ENCODE measurements at places on chromosomes 4 and X. TPM values are rescaled to one million over a fixed set of nuclear protein-coding genes. Genes with fewer than 3 reads are reported as not detected.
A peak's percentile ranks its signal among the peaks of the same experiment; 100 is the strongest.

DNA sequence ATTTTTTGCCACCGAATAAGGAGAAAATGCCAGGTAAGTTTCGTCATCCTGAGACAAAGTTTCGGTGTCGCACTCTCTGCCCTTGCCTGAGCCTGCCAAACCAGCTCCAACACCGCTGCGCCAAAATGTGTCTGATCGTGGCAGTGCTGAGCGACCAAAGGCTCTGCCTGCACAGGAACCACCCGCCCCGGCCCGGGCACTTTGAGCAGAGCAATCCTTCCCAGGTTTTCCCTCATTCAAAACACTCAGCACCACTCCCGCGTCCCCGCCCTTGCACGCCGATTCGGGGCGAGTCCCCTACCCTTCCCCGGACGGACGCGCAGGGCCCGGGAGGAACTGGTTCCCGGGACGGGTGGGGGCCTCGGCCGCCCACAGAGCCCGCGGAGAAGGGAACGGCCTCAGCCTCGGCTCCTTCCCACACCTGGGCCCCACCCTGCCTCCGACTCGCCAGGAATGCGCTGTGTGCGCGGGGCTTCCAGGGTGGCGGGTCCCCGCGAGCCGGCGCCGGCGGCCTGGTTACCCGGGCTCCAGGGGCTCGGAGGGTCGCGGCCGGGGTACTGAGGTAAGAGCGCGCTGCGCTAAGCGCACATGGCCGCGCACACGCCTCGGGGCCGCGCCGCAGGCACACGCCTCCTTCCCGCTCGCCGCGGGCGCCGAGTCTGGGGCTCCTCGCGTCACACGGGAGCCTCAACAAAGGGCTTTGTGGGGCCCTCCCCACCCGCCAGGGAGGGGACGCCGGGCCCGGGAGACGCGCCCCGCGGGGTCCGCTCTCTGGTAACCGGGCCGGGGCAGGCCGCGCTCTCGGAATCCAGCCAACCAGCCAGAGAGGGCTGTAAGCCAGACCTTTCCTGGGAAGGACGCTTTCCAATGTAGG, at the start of gene C4orf36:
TSS of gene C4orf36 (minus strand) at position 661 of the 874 bp plus-strand sequence. CDS start 902 bp downstream, outside the sequence.
- H3K27me3 ChIP-seq, result no peaks in the 10 kb centered on the region
- H3K4me3 ChIP-seq, result peak within 1 kb of the TSS; percentile 82
- H3K4me1 ChIP-seq, result peaks cover 13% of the 10 kb centered on the region
- DNase-seq, result peak; percentile 67
- no peaks in the 10 kb centered on the region for H3K36me3 ChIP-seq

GPRASP3 gene
- 3.4 TPM for total RNA-seq

GRCh38 chr4:7722766-7723387, 216.8 kb downstream of the AFAP1 start:
- no peak for DNase-seq
- H3K4me3 ChIP-seq, result no peak overlapping the region
- H3K36me3 ChIP-seq, result no peaks in the 10 kb centered on the region
- H3K4me1 ChIP-seq, result no peaks in the 10 kb centered on the region

DNA sequence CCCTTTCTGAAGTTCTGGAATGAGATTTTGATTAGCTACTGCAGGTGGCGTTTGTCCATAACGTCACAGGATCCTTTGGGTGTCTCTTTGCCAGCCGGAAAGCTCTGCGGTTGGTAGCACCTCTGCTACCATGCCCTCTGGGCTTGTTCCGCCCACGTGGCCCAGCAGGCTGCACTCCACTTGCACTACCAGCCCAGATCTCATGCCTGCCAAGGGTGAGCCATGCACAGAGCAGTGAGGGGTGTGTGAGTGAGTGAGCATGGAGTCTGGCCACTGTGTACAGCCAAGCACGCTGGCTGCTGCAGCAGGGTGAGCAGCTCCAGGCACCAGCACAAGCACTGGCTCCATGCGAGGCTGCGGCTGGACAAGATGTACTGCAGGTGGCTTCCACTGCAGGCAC, 6.6 kb upstream of the HNRNPD start:
- H3K36me3 ChIP-seq, result no peaks in the 10 kb centered on the region
- no peak overlapping the region for H3K4me3 ChIP-seq
- DNase-seq, result no peak
- H3K27ac ChIP-seq, result peak overlapping the region; percentile 63

GRCh38 chr4:53646795-53647194, 55.5 kb upstream of the LNX1 start:
- H3K27ac ChIP-seq, result no peak overlapping the region
- H3K4me3 ChIP-seq, result no peak overlapping the region
- H3K27me3 ChIP-seq, result no peaks in the 10 kb centered on the region

GPAT3 gene
- 32.5 TPM for total RNA-seq

DNA sequence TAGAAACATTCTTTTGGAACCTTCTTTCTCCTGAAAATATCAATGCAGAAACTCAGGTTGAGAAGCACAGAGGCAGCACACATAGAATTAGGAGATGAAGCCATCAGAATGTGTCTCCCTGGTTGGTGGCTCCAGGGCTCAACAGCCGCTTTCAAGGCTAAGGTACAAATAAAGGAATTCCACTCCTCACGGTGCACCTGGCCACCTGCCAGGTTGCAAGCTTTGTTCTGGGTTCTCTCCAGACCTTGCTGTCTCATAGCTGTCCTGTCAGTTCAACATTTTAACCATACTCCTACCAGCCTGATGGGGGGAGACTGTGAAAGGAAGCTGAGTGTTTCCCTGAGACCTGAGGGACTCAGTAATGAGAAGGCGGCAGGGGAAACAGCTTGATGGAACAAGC, 96.3 kb upstream of the HPF1 start:
- no peak overlapping the region for H3K4me3 ChIP-seq
- no peak overlapping the region for H3K27ac ChIP-seq
- no peaks in the 10 kb centered on the region for H3K36me3 ChIP-seq
- H3K27me3 ChIP-seq, result no peaks in the 10 kb centered on the region

DNA sequence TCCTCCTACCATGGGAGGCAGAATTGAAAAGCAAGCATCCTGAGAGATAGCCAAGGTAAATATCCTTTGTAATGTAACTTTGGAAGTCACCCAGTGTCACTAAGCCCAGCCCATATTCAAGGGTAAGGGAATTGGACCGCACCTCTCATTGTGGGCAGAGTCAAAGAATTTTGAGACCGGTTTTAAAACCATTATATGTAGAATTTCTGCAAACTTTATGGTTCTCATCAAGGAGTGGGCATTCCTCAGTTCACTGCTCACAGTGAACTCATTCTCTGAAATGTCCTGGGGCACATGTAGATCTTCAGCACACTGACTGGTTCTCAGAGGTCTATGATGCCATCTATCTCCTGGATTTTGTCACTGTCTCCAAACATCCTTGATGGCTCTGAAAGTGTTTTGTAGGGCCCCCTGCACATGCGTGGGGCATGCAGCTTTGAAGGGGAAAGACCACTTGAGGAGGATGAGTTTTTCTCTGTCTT, 35.3 kb upstream of the CHRNA9 start:
- no peak for DNase-seq
- no peak overlapping the region for H3K4me3 ChIP-seq
- H3K27ac ChIP-seq, result no peak overlapping the region
- no peaks in the 10 kb centered on the region for H3K4me1 ChIP-seq
- no peaks in the 10 kb centered on the region for H3K36me3 ChIP-seq
- H3K27me3 ChIP-seq, result no peaks in the 10 kb centered on the region

DNA sequence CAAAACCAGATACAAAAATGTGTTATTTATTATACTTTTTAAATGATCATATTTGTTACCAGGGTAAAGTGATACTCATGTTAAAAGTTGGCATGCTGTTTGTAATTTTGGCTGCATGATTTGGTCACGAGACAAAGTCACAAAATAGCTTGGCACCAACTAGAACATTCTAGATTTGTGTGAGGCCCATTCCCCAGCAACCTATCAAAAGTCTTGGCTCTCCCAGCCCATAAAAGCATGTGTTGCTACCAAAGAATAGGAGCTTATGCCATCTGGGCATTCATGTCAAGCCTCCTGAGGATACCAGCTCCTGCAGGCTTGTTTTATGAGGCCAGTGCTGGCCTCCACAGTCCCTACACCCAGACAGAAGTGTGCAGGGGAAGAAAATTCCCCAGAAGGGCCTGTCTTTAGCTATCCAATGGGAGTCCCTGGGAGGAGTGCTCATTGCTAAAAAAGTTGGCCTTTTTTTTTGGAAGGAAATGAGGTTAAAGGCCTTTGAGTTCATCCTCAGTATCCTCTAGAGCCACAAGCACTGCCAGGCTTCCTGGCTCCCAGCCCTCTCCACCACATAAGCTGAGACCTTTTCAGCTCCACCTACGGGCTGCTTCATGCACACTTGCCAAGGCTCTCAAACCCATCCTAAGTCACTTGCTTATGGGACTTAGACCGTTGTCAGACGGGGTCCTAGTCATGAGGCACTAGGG, 211.9 kb upstream of the EOLA2 start:
- no peak overlapping the region for H3K4me3 ChIP-seq
- no peaks in the 10 kb centered on the region for H3K27me3 ChIP-seq
- peaks cover 11% of the 10 kb centered on the region for H3K4me1 ChIP-seq

TMEM35A gene
- total RNA-seq, result 0.33 TPM

AFM gene
- total RNA-seq, result not detected

GRCh38 chr4:16386711-16387320, 160.5 kb upstream of the TAPT1 start:
- H3K27ac ChIP-seq, result no peak overlapping the region
- H3K36me3 ChIP-seq, result no peaks in the 10 kb centered on the region
- no peaks in the 10 kb centered on the region for H3K4me1 ChIP-seq

CT45A1 gene
- total RNA-seq, result not detected

TACR3 gene
- not detected for total RNA-seq

DNA sequence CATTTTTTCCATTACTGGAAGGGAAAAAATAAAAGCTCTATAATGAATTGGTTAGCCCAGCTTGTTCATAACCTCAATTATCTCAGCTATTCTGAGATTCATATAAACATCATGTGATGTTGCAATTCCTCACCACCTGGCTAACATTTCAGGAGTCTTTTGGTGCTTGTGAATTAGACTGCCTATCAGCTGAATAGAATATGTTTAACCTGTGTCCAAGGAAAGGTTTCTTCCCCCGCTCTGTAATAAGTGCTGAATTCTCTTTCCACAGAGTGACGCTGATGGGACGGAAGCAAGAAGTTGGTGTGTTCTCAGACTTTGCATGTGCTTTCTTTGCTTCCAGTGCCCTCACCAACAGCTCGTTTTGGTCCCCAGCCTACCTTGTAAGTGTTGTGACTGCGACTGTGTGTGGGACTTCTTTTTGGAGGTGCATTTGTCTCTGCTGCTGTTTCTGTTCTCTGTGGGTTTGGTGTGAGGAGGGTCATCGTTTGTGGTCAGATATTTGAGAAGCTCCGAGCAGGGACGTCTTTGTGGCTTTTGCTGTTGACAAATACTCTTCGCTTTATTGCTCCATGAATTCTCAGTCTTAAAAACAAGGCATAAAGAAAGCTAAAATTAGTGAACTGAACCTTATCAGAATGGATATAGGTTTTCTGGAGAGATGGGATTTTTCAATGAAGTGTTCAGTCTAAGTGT, 61.7 kb downstream of the PPARGC1A start:
- peak overlapping the region; percentile 24 for H3K27ac ChIP-seq
- H3K36me3 ChIP-seq, result peaks cover 54% of the 10 kb centered on the region
- no peaks in the 10 kb centered on the region for H3K27me3 ChIP-seq
- H3K4me1 ChIP-seq, result no peaks in the 10 kb centered on the region
- H3K4me3 ChIP-seq, result no peak overlapping the region

- no peak within 1 kb of the TSS for H3K4me3 ChIP-seq
- no peak within 1 kb of the TSS for H3K27ac ChIP-seq
- no peaks in the 10 kb centered on the region for H3K36me3 ChIP-seq
- no peaks in the 10 kb centered on the region for H3K4me1 ChIP-seq
Measured at GRCh38 chrX:124346117-124346876, at the start of gene SH2D1A. TSS of gene SH2D1A (plus strand) at chrX:124346563. CDS start at chrX:124346643, 80 bp downstream.

NSUN7 gene
- 9.8 TPM for total RNA-seq

SSX2 gene
- total RNA-seq, result not detected

- H3K27ac ChIP-seq, result no peak overlapping the region
- no peaks in the 10 kb centered on the region for H3K4me1 ChIP-seq
- DNase-seq, result no peak
- no peaks in the 10 kb centered on the region for H3K36me3 ChIP-seq
- no peak overlapping the region for H3K4me3 ChIP-seq
- no peaks in the 10 kb centered on the region for H3K27me3 ChIP-seq
Measured at GRCh38 chr4:76059750-76060149, 14.8 kb upstream of the ART3 start.

CSN3 gene
- not detected for total RNA-seq

DNA sequence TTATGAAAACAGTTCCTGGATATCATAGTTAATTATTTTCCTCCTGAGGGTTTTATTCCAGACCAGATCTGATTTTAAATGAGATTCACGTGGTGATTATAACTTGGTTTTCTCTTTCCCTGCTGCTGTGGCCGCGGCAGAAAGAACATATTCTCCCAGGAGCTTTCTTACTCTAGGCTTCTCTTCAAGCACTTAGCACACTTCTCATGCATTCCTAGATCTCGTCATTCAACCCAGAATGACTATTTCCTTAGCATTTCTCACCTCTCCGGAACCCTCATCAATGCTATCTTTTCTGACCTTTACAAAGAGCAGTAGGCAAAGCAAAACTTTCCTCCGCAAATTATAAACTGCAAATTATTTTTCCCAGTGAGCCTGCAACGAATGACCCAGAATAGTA, 122.9 kb downstream of the GPAT3 start:
- DNase-seq, result no peak
- H3K4me1 ChIP-seq, result no peaks in the 10 kb centered on the region
- no peaks in the 10 kb centered on the region for H3K27me3 ChIP-seq
- H3K4me3 ChIP-seq, result no peak overlapping the region
- no peaks in the 10 kb centered on the region for H3K36me3 ChIP-seq
- H3K27ac ChIP-seq, result no peak overlapping the region

DNA sequence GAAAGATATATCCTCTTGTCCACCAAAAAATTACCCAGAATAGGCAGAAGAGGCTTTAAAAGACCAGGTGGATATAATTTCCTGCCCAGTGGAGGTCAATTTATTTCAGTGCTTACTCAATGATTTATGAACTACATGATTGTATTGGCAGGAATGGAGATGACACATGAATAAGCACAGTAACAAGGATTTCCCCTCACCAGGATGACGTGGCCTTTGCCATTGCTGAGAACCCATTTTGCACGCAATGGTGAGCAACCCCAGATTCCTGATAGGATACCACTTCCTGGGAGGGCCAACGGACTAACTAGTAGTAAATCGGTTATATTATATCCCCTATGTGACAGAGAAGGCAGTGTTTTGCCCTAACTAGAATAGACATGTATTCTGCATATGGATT, 11.6 kb upstream of the TTC29 start:
- peaks cover 5% of the 10 kb centered on the region for H3K4me1 ChIP-seq
- no peaks in the 10 kb centered on the region for H3K27me3 ChIP-seq
- no peaks in the 10 kb centered on the region for H3K36me3 ChIP-seq
- DNase-seq, result no peak
- no peak overlapping the region for H3K27ac ChIP-seq

XIAP gene
- 22.0 TPM for total RNA-seq

GRCh38 chrX:137118536-137118935, 84.7 kb upstream of the GPR101 start:
- H3K4me1 ChIP-seq, result no peaks in the 10 kb centered on the region
- no peak overlapping the region for H3K4me3 ChIP-seq
- H3K36me3 ChIP-seq, result no peaks in the 10 kb centered on the region
- H3K27ac ChIP-seq, result no peak overlapping the region
- no peaks in the 10 kb centered on the region for H3K27me3 ChIP-seq

CORIN gene
- total RNA-seq, result 42.3 TPM

ABCE1 gene
- total RNA-seq, result 43.9 TPM

- no peaks in the 10 kb centered on the region for H3K4me1 ChIP-seq
- H3K36me3 ChIP-seq, result peaks cover 15% of the 10 kb centered on the region
- DNase-seq, result no peak
- no peak overlapping the region for H3K27ac ChIP-seq
- H3K4me3 ChIP-seq, result no peak overlapping the region
- H3K27me3 ChIP-seq, result no peaks in the 10 kb centered on the region
Measured at GRCh38 chrX:68717663-68718442, 70.4 kb downstream of the STARD8 start.

GRSF1 gene
- 43.2 TPM for total RNA-seq
